ENCODE measurements at places on chromosomes 12 and 14. TPM values are rescaled to one million over a fixed set of nuclear protein-coding genes. Genes with fewer than 3 reads are reported as not detected.

DNA sequence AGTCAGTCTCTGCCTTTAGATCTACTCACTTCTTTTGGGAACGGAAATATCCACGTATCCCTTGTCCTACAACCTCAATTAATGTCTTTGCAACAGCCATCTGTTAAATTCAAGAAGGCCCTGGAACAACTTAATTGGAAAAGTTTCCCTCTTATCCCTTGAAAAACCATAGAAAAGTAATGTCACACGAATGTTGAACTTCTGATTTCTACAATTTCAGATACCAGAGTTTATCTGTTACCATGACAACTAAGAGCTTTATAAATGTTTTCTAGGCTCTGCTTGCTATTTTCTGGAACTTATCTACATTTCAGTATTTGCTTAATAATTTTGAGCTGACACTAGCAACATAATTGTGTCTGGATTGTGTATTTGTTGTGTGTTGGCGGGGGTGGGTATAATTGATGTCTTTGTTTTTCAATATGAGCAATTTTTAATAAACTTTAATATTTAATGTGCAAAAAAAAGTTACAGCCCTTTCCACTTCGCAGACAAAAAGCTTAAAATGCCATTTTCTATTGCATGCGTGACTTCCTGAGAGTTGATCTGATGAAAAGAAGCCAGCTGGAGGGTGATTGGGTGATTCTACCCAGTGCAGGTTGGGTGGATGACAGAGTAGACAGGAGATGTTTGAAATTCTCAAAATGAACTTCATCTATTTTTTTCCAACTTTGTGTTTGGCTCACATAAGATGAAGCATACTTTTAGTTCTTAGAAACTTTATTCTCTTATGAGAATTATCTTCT lies 11.8 kb upstream of the EDDM3A start:
- DNase-seq, result no peak

- DNase-seq, result no peak
Measured at GRCh38 chr14:104702673-104703072, 13.3 kb downstream of the INF2 start.

The LRTM2 gene
- total RNA-seq, result not detected

GRCh38 chr12:126480451-126480850 lies 1415.2 kb downstream of the AACS start:
- DNase-seq, result no peak

GRCh38 chr12:116194935-116195431 lies 82.5 kb downstream of the MED13L start:
- no peak for DNase-seq

GRCh38 chr12:107475900-107476299 lies 209.7 kb upstream of the PWP1 start:
- no peak for DNase-seq

DNA sequence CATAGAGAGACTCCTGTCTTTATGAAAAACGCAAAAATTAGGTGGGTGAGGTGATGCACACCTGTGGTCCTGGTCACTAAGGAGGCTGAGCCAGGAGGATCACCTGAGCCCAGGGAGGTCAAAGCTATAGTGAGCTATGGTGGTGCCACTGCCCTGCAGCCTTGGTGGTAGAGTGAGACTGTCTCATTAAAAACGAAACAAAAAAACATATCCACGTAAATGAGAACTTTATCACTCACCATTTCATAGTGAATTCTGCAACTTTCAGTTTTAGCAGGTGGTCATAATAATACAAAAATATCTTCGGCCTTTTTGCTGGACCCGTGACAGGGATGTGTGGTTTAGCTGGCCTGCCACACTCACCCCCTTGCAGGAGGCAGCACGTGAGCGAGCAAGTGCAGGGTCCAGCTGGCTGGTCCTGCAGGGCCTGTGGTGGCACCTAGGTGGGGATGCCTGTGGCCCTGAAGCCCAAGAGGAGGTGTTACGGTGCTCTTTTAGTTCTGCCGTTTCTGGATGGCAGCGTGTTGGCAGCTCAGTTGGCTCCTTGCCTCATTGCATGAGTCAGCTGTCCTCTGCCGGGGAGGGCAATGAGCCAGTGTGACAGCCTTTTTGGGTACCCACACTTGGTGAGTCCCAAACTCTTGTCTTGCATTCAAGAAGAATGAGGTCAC lies 1330.7 kb upstream of the TMEM132C start:
- DNase-seq, result no peak

DNA sequence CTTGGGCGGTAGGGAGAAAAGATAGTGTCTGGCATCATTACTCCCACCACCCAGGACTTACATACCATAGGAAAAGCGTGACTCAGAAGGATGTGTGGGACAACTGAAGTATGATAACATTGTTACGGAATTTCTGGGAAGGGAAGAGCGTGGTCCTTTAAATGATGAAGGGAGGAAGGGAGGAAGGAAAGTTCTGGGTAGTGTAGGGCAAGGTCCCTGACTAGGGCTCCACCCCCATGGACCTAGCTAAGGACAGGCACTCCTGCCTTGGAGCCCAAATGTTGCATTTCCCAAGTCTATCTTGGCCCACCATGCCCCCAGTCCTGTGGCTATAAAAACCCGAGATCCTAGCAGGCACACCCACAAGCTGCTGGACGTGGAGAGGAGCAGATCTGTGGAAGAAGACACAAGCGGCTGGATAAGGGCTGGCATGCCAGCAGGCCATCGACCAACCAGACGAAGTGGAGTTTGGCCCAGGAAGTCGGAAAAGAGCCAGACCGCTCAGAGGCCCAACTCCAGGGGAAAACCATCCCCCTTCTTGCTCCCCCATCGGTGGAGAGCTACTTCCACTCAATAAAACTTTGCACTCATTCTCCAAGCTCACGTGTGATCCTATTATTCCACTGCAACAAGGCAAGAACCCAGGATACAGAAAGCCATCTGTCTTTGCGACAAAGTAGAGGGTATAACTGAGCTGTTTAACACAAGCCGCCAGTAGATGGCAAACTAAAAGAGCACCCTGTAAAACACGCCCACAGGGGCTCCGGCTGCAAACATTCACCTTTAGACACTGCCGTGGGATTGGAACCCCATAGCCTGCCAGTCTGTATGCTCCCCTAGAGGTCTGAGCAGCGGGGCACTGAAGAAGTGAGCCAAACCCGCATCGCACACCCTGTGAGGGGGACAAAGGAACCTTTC lies 23.0 kb upstream of the RAB21 start:
- DNase-seq, result no peak

The TAS2R9 gene
- total RNA-seq, result not detected

DNA sequence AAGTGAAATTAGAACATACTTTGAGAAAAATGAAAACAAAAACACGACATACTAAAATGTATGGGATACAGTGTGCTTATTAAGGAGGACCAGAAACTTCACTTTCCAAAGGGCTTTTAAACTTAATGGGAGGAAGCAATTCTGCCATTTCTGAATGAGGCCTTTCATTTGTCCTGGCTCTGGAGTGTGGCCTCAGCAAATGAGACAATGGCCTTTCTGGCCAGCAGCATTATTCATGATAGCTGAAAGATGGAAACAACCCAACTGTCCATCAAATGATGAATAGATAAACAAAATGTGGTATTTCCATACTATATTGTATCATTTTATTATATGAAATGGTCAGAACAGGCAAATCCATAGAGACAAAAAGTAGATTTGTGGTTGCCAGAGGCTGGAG lies 338.6 kb downstream of the CEP128 start:
- DNase-seq, result no peak

- no peak for DNase-seq
Measured at GRCh38 chr14:20905676-20906075, 14.5 kb downstream of the RNASE3 start.

The FAM161B gene
- total RNA-seq, result 5.5 TPM

DNA sequence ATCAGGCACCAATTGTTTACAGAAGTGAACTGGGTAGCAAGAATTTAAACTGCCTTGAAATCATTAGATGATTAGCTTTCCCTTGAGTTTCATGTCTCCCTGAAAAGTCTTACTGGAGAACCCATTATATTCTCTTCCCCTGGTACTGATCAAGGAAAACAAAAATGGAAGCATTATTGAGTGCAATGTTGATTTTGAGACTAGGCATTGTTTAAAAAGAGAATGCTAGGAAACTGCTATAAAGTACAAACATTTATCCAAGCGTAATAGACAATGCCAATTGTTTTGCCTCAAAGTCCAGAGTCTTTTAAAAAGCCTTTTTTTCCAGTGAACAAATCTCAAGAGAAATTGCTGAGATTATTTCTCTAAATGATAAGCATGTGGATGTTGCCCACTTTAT lies 197.0 kb downstream of the CCER1 start:
- no peak for DNase-seq

GRCh38 chr12:128268379-128268995 lies 1.5 kb downstream of the TMEM132C start:
- DNase-seq, result no peak

The PTGDR gene
- total RNA-seq, result not detected

DNA sequence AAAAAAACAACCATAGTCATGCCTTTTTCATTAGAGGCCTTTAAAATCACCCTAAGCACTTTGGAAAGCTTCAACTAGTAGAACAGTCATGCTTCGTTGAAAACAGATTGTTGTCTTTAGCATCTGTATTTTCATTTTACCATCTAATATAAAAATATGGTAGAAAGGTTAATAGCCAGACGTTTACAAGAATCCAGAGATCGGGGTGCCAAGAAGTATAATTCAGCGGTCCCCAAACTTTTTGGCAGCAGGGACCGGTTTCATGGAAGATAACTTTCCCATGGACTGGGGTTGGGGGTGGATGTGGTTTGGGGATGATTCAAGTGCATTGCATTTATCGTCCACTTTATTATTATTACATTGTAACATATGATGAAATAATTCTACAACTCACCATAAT lies 138.4 kb downstream of the GLT1D1 start:
- DNase-seq, result no peak

DNA sequence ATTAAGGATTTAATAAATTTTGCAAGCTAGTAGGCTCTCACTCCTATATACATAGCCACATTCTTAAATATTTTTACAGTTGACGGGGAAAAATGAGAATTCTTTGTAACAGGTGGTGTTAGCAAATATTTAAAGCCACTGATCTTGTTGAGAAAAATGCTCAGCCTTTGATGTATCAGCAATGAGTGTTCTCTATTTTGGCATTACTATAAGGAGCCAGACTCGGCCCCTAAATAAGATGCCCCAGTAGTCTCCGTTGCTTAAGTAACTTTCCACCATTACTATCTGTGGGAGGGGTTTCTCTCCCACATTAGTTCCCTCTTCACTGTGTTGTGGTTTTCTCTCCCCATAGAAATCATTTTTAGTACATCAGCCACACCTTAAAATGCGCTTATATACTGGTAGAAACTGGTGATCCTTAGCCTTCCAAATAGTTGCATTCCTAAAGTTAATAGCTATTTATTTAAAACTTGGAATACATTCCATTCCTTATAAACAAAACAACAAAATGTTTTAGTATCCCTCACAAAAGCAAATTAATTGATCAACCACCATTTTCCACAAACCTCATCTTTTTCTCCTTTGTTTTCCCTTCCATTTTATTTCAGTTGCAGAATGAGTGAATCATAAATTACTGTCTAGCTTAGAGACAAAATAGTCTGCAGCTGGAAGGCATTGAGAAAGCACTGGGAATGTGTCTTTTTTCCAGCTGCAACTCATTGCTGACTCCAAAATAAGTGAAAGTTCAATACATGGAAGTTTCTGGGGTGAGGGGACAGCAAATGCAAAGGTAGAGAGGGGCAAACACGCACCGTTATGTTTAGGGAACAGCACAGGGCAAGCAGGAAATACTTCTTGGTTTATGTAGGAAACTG lies 84.7 kb upstream of the FERMT2 start:
- no peak for DNase-seq

DNA sequence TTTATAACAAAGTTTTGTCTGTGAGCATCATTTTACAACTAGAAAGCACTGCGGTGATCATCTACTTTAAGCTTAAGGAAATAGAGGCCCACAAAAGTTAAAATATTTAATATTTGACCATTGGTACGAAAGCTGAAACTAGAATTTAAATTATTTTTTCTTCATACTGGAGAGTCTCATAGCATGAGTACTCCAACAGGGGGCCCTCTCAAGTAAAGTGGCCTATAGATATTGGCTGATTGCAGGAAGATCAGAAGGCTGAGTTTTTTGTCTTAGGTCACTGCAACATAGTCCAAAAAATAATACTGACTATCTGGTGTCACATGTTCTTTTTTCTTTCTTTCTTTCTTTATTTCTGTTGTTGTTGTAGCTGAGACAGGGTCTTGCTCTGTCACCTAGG lies 75.3 kb upstream of the ZDHHC17 start:
- DNase-seq, result no peak

The SLC6A12 gene
- total RNA-seq, result 2.1 TPM

The SLC22A17 gene
- 13.1 TPM for total RNA-seq

GRCh38 chr12:94832780-94833681 lies 170.5 kb downstream of the NDUFA12 start:
- DNase-seq, result peak; percentile 44

DNA sequence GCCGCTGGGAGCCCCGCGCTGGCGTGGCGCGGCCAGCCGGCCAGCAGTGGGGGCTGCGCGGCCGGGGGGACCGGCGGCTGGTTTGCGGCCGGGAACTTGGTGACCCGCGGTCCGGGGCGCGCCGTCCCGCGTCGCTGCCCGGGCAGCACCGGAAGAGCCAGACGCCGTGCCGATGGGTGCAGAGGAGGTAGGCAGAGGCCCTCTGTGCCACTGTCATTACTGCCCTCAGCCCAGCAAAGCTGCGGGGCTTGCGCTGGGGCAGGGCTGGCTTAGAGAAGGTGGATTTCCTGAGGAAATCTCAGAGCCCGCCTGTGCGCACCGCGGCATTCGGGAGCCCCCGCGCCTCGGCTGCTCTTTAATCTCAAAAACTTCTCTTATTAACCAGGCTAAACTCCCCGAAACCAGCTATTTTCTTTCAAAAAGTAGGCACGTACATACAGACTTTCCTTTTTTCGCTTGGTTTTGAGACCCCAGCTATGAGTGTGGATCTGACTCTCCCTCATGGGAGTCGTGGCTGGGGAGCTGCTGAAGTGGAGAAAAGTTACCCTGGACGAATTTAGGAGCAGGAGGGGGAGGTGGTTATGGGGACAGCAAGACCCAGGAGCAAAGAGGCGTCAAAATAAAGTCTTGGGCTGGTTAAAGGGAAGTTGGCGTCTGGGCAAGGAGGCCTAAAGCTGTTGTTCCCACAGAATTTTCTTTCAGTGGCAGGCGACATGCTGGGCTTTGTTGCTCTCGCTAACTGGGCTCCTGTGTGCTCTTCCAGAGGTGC lies 802 bp downstream of the SUSD6 start:
- DNase-seq, result no peak

The ABHD4 gene
- 23.6 TPM for total RNA-seq

All from kidney epithelial cell (primary cell).